ENCODE measurements at places on chromosomes 2 and 18. TPM values are rescaled to one million over a fixed set of nuclear protein-coding genes. Genes with fewer than 3 reads are reported as not detected.

The VWC2L gene
- not detected for total RNA-seq

The ANKRD62 gene
- total RNA-seq, result not detected

The ZNF532 gene
- total RNA-seq, result 39.8 TPM

The LOXHD1 gene
- not detected for total RNA-seq

The EN1 gene
- total RNA-seq, result 0.08 TPM

The SULT1C2 gene
- not detected for total RNA-seq

The ABCG8 gene
- total RNA-seq, result not detected

The FAM228B gene
- 5.7 TPM for total RNA-seq

The REV1 gene
- total RNA-seq, result 36.4 TPM

The RAD51AP2 gene
- under 0.01 TPM for total RNA-seq

The CD207 gene
- not detected for total RNA-seq

The TMEM163 gene
- 0.08 TPM for total RNA-seq

Data from smooth muscle cell of the coronary artery (primary cell).